ENCODE measurements at places on chromosomes 16 and 17.

DNA sequence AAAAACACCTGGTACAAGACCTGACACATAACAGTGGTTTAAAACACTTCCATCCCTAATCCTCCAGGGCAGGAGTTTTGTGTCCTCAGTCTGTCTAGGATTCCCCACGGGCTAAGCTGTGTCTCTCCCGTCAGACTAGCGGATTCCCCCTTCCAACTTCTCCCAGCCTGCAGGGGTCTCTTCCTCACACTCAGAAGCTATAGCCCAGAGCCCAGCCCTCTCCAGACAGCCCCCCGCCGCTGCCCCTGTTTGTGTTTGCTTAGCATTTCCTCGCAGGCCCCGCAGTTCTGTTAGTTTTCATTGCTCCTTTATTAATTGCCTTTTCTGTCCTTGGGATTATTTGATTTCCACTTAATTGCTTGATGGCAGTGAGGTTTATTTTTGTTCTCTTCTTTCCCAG, 91.2 kb downstream of the TMEM132E start:
- DNase-seq, result no peak

- no peak for DNase-seq
Measured at GRCh38 chr17:70929226-70929625, 759.9 kb downstream of the KCNJ2 start.

- no peak for DNase-seq
Measured at GRCh38 chr17:42754782-42755181, 6.2 kb upstream of the RAMP2 start.

- DNase-seq, result no peak
Measured at GRCh38 chr16:46785076-46785845, 37.1 kb upstream of the MYLK3 start.

GRCh38 chr16:81374550-81374949, 59.8 kb downstream of the GAN start:
- DNase-seq, result no peak

- DNase-seq, result no peak
Measured at GRCh38 chr17:50832864-50833381, 2.5 kb upstream of the WFIKKN2 start.

DNA sequence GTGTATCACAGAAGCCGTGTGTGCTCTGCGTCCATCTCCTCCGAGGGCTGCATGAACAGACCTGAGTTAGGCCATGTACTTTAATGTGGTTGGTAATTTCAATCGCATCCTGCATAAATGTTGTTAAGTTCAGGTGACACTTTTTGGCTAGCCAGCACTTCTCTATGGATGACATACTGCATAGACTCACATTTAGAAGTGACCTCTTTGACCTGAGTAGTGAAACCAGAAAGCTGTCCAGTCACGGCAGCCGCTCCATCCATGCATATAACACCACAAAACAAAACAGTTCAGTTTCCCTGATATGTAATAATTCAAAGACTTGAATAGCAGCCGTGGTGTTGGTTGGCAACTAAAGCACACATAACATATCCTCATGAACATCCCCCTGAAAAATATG, 94.1 kb downstream of the CYTH1 start:
- DNase-seq, result no peak

- no peak for DNase-seq
Measured at GRCh38 chr16:78060295-78060694, 37.9 kb downstream of the CLEC3A start.

GRCh38 chr16:11399261-11399831, 54.1 kb downstream of the RMI2 start:
- no peak for DNase-seq

DNA sequence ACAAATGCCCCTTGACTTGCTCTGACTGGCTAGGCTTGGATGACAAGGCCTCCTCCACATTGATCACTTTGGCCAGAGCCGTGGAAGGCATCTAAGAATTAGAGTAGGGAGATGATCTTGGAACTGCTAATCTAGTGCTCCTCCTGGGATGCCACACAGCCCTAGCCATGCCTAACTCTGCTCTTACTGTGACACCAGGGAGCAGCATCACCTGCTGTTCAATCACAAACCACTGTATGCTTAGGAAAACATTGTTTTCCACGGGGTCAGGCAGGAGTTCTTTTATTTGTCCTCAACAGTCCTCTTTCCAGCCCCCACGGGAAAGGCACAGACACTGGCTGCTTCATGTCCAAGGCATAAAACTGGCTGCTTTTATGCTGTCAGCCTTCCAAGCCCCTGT, 46.3 kb downstream of the C16orf78 start:
- no peak for DNase-seq

DNA sequence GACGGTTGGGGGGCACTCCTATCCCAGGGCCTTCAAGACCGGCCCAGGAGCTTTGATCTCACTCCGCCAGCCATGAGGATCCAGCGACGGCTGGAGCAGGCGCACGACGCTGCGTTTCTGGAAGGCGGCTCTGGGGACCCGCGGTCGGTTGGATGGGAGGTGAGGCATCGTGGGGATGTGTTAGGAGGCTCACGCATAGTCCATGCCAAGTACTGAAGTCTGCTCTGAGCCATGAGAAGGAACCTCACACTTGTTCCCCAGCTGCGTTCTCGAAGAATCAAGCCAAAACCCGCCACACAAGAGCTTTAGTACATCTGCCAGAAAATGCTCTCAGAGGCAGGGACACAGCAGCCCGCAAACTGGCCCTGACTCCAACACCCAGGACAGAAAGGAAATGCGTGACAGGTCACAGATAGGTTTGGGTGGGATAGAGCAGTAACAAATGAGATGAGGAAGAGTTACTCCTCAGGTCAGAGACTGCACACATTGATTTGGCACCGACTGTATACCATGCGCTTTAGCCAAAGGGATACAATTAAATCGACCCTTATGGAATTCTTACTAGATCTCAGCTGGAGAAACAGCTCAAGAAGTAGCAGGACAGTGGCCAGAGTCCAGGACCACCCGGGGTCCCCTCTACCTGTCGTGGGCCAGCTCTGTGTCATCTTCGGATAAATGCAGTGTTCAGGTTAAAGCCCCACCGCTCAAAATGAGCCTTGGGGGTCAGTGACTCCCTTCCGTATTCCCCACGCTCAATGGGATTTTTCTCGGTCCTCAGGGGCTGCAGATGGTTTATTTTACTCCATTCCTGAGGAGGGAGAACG, 6.7 kb upstream of the GSG1L start:
- no peak for DNase-seq

- no peak for DNase-seq
Measured at GRCh38 chr17:62704381-62704971, 77.0 kb downstream of the MRC2 start.

DNA sequence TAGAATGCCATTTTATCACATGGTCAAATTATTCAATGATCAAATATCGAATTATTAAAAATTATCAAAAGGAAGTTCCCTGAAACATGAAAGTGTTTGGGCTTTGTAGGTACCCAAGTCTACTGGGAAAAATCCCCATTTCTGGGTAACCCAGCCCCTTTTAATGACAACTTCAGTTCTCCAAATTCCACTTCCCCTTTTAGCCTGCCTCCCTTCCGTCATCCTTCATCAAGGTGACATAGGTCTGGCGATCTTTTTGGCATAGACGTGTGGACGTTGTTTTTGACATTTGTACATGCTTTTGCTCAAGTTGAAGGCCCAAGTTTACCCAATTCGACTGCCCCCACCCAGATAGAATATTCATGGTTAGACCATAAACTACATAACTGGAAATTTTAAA, 660.9 kb downstream of the MAF start:
- no peak for DNase-seq

- DNase-seq, result no peak
Measured at GRCh38 chr16:69176033-69176800, 10.7 kb upstream of the SNTB2 start.

DNA sequence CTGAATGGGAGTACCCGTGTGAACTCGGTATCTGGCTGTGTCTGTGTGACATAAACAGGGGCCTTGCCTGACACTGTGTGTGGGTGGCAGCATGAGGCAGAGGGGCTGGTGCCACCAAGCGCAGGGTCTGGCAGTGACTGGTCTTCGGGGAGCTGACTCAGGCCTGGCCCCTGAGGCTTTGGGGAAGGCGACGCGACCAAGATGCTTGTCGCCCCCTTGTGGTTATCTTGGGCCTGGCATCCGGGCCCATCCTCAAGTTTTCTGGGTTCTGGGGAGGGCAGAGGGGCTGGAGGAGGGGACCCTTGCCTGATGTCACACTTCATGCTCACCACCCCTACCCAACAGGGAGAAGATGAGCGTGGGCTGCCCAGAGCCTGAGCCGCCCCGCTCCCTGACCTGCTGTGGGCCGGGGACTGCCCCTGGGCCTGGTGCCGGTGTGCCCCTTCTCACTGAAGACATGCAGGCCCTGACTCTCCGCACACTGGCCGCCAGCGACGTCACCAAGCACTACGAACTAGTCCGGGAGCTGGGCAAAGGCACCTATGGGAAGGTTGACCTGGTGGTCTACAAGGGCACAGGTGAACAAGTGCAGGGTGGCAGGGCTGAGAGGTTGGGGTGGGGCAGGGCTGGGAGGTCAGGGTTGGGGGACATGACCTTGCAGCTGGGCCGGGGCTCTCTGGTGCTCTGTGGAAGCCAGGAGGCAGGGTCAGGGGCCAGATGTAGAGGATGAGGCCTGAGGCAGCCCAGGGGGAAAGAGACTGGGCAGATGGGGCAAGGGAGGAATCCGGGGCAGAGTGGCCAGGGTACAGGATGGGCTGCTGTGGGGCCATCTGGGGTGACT, 24.9 kb downstream of the SBK1 start:
- DNase-seq, result no peak

- DNase-seq, result peak; percentile 19
Measured at GRCh38 chr16:52446080-52446479, 100.9 kb downstream of the TOX3 start.

DNA sequence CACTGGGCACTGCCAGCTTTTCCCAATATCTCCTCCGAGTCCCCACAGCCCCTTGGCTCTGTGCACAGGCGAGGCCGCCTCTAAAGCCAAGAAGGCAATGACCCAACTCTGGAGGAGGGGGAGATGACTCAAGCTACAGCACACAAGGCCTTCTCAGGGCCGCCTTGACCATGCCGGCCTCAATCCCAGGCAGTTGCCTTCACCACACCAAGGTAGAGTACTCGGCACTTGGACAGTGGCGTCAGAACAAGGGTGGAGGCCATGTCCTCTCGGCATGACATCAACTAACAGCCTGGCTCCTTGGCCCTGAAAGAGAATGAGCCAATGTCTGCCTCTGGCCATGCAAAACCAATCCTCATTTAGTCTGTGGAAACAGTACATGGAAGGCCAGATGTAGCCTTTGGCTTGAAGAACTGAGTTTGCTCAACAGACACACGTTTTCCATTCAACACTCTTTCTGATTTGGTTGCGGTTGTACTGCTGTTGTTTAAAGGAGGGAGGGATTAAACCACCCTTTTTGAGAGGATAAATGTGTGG, 139.6 kb downstream of the XYLT1 start:
- DNase-seq, result no peak

DNA sequence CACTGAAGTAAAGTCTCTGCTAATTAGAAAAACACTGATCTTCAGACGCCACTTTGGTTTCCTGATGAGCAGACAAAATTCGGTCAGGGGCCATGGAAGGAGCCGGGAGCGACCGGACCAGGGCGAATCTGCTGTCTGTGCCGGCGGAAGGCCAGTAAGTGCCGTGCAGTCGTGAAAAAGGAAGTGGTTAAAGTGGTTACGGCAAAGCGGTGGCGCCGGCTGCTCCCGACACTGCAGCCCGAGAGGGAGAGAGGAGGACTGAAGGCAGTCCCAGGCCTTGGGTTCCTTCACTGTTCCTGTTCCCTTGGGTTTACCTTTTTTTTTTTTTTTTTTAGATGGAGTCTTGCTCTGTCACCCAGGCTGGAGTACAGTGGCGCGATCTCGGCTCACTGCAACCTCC, 17.3 kb upstream of the HEXD start:
- DNase-seq, result no peak

DNA sequence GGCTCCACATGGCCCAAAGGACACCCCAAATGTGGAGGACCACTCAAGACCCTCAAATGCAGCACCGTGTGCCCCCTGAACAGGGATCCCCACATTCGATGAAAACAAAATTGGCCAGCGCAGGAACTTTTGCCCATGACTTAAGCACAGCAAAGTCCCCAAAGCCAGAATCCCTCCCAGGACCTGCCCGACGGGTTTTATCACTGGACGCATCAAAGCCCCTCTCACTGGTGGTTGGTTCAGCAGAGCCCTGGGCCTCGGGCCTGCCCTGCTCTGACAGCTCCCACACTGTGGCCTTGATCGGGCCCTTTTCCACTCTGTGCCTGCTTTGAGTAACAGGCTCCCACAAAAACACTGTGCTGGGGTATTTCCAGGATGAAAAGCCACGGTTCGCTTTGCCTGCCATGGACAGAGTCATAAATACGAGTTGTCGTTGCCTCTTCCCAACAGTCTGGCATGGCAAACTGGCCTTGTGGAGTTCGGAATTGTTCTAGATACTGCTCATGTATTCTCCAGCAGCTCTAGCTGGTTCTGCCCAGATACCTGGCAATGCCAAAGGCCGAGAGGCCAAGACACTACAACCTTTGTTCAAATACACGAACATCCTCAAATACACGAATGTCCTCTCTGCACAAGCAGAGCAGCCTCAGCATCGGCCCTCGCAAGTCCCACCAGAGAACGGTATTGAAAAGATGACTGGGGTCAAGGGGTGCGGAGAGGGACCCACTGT, 46.4 kb downstream of the TBC1D16 start:
- DNase-seq, result no peak

DNA sequence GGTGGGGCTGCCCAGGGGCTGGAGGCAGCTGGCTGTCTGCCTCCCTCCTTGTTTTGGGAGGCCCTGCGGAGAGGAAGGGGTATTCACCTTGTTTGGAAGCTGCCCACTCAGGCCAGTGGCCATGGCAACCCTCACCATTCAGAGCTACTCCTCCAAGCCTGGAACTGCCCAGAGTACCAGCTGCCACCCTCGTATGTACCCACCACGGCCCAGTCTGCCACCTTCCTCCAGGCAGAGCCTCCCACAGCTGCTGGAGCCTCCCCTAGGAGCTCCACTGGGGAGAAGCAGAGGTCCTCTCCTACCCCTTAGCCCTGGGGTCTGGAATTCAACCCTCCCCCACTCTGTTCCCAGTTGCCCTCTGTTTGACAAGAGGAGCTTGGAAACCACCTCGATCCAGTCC, 90.7 kb downstream of the AXIN2 start:
- DNase-seq, result no peak

DNA sequence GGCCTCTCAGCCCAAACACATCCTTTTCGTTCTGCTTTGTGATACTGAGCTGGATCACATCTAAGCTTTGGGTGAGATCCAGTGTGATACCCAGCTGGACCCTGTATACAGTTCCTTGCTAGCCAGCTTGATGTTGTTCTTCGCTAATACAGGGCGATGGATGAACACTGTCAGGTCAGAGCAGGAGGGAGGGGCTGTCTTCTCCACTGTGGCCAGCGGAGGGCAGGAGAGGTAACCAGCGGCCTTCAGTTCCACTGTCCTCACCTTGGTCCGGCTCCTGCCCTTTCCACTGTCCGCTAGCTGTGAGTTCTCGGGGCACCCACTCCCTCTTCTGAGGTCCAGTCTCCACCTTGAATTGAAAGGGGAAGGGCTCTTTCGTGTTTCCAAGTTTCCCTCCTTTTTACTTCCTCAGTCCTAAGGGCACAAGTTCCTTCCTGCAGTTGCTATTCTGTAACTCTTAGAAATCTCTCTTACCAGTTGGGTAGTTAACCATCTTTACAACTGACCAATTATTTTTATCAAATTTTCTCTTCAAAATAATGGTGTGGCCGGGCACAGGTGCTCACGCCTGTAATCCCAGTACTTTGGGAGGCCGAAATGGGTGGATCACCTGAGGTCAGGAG, 3.0 kb upstream of the ZNF213 start:
- DNase-seq, result no peak

Measured in NCI-H1105 (cell line).